Stimulated activated CD8-positive, alpha-beta memory T cell treated with anti-CD3 and anti-CD28 coated beads, Interleukin-4, amount 100 ng/mL, for 48 hours (primary cell): ENCODE measurements at places on chromosomes 16 and 17.

DNA sequence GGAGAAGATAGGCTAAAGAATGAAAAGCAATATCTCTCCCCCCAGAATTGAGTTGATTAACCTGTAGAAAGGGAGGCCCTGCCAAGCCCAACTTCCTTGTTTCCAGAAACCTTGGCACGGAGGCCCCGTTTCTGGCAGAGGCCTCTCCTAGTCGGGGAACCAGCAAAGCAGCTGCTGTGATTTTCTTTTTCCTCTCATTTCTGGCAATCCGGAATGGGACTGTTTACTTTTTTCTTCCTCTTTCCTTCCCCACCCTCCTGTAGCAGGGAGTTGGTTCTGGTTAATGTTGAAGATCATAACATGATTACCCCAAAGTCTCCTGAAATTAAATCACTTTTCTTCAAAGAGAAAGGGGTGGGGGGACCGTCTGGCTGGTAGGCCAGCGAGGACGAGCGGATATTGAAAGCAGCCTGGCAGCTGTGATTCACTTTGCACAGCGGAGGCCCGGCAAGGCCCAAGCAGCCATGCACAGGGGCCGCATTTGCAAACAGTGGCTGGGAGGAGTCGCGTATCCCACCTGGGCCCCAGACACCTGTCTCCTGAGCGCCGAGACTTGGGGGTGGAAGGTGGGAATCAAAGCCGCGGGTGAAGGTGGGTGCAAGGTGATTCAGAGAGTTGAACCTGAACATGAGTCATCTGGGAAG lies 51.5 kb downstream of the NTN1 start:
- no peak for DNase-seq

GRCh38 chr16:80019395-80019794 lies 418.9 kb upstream of the MAF start:
- DNase-seq, result no peak

GRCh38 chr16:21603928-21604327 lies 4.6 kb downstream of the METTL9 start:
- DNase-seq, result no peak

- peak; percentile 73 for DNase-seq
Measured at GRCh38 chr17:78412403-78412802, 34.0 kb downstream of the PGS1 start.

DNA sequence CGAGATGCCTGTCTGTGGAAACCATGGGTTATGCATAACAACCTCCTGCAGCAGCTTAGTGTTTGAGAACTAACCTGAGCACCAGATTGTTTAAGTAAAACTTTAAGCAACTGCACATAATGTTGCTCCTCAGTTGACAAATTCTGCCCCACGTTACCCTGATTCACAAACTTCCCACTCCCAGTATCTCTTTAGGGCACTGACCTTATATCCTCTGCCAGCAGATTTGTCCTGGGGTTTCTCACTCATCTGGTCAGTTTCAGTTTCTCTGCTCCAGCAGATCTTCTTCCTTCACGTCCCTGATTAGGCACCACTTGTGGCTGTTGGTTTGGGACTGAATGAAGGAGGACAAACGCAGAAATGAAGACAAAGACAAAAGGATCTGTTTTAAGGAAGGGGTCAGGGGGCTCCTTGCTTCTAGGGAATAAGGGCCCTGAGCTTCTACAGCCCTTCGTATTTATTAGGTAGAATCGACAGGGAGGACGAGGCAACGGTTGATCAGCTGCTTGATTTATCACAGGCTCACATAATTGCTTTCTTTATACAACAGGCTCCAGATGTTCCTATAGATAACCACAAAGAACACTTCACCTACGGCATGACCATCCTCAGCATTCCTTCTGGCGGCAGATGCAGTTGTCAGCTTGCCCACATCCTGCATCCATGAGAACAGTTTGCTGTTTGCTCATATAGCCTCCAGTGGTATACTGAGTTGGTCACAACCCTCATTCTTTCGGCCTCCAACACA lies 13.5 kb upstream of the ZNF689 start:
- DNase-seq, result no peak

DNA sequence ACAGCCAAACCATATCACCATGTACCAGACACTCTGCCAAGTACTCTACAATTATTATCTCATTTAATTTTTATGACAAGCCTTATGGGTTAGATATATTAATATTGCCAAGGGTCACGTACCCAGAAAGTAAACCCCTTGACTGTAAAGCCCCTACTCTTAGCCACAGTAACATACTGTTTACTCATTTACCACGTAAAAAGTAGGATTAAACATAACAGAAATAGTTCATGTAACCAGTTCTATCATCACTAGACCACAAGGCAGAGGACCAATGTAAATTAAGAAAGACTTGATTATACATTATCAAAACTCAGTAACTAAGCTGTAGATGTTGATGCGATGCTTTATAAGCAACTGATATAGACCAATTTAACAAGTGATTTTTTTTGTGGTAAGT lies 101.5 kb upstream of the CNTNAP4 start:
- DNase-seq, result no peak

DNA sequence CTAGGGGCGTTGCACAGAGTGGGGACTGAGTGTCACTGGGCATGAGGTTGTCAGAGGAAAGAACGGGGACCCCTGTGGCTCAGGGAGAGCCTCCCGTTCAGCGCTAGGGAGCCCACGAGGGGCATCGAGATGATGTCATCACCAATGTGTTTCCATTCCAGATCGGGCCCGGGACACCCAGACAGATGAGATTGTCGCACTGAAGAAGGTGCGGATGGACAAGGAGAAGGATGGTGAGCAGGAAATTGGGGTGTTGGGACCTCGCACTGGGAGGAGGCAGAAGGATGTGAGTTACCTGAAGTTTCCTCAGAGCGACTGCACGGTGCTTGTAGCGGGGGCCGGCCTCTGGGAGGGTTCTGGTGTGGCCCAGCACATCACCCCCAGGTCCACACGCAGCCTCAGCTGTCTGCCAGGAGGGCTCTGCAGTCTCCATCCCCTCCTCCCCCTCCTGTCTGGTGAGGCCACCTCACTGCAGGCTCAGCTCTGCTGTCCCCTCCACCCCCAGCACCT lies 4.0 kb downstream of the CDK10 start:
- DNase-seq, result no peak

- DNase-seq, result no peak
Measured at GRCh38 chr16:86856946-86857586, 278.7 kb downstream of the FOXL1 start.

GRCh38 chr16:51326131-51326856 lies 175.2 kb upstream of the SALL1 start:
- DNase-seq, result no peak

DNA sequence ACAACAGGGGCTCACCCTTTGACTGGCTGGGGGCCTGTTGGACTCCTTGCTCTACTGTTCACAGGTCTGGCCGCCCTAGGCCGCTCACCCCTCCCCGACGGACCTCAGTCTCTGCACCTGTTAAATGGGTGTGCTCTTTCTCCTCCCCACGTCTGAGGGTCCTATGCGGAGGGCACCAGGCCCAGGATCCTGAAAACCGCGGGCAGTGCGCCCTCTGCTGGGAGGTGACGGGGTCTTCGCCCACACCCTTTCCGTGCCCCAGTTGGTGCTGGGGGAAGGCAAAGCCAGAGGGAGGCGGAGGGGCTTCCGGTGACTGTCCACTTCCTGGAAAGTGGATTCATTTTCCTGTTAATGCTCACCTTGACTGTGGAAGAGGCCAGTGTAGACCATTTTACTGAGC lies 1010.9 kb downstream of the KCNJ18 start:
- DNase-seq, result peak; percentile 28

DNA sequence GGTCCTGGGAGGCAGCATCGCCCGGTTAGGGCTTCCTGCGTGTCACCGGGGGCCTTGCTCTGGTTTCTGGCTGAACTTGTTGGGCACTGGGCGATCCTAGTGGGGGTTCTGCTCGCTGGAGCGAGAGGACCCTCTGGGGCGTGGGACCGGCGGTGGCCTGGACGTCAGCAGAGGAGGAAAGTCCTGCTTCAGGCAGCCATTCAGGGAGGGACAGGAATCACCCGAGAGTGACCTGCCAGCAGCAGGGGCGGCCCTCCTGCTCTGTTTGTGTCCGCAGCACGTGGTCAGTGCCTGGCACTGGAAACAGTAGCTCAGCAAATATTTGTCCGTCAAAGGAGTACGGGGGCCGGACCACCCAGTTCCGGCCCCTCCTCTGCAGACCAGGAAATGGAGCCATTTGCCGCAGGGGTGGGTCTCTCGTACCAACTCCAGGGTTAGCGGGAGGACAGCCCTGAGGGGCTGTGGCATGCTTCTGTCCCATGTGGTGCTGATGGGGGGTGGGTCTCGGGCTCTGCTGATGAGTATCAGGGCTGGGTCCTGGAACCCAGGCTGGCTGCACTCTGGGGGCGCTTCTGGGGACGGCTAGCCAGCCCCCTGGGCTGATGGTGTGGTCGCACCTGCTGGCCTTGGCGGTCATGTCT lies 48.3 kb downstream of the BAIAP2 start:
- DNase-seq, result no peak
